ENCODE measurements at places on chromosomes 1 and 21.

GRCh38 chr1:27868556-27868931 lies 3.8 kb upstream of the THEMIS2 start:
- DNase-seq = no peak

GRCh38 chr1:206971029-206971655 lies 882 bp upstream of the FCAMR start:
- no peak for DNase-seq

- DNase-seq = no peak
Observed at GRCh38 chr1:187509091-187509490, 680.3 kb downstream of the PLA2G4A start.

GRCh38 chr1:10267319-10267718 lies 56.9 kb downstream of the KIF1B start:
- no peak for DNase-seq

- no peak for DNase-seq
Observed at GRCh38 chr1:224123136-224123535, 9.2 kb downstream of the FBXO28 start.

Data from ELR (cell line).